GM23338 (cell line): ENCODE measurements at places on chromosomes 6 and 20.

- no peak for DNase-seq
These were observed 300.3 kb upstream of the ID4 start for GRCh38 chr6:19536838-19537237.

GRCh38 chr6:69863766-69864165, 2.6 kb upstream of the COL19A1 start:
- DNase-seq = no peak

DNA sequence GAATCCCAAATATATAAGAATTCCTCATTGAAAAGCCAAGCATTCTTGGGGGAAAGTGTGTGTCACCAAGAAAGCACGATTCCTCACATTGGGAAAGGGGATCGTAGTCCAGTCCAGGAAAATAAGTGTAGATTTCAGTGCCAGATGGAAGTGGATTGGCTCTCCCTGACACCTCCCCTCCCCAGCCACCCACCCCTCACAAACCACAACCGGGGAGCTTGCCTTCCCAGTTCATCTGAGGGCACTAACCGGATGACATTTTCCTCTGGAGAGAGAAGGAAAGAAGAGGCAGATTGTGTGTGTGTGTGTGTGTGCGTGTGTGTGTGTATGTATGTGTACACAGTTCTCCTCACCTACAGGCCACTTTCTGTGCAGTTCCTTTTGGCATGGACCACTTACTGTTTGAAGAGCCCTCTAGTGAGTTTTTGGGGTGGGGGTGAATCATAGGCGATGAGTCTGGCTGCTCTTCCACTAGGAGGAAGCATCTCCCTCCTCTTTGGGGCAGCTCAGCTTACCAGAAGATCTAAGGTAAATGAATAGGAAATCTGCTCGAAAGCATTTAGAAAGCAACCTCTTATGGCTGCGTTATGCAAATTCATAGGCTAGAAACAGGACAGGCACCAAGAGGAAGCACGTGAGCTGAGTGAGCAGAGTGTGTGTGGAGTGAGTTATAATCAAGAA, 20.8 kb downstream of the DAAM2 start:
- DNase-seq = no peak

DNA sequence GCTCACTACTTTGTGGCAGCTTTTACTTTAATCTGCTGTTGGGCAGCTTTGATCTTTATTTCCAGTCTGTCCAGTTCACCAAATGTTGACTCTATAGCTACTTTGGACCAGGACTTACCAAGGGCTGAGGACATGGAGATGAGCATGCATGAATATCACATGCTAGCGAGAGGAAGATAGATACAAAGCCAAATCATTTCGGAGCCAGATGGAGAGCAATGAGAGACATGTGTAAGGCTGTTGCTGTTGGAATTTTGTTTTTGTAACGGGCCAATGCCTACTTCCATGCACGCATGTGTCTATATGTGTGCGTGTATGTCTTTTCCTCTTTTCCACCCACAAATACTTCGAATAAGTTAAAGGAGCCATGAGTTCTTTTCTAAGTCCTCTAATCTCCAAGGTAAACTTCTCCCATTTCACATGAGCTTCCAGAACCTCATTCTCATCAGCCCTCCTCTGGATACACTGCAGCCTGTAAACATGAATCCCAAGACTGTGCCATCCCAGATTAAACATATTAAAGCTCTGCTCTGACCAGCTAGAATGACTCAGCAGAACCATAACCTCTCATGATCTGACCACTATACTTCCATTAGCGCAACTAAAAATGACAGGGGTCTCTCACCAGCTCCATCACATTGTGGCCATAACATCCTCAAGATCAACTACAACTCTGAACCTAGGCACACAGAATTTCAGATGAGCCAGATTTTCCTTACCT, 160.7 kb downstream of the LRFN2 start:
- no peak for DNase-seq

GRCh38 chr20:24633521-24633920, 164.1 kb downstream of the SYNDIG1 start:
- no peak for DNase-seq

GRCh38 chr6:159720708-159721107, 6.6 kb upstream of the WTAP start:
- peak; percentile 75 for DNase-seq

DNA sequence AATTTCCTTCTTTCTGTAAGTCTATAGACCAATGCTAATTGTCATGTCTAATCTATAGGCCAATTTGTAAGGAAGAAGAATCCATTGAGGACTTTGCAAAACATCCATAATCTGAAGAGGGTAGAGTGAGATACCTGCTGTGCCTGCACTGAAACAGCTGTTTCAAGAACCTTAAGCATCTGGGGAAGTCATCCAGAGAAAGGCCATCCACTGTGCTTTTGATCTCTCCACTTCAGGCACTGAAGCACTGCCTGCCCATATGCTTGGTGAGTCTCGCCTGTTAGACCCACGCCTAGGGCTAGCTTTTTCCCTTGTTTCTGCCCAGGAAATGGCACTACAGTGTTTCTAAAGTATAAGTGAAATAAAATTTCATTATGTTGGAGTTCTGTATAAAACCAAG, 921.8 kb upstream of the EPHA7 start:
- peak; percentile 24 for DNase-seq

DNA sequence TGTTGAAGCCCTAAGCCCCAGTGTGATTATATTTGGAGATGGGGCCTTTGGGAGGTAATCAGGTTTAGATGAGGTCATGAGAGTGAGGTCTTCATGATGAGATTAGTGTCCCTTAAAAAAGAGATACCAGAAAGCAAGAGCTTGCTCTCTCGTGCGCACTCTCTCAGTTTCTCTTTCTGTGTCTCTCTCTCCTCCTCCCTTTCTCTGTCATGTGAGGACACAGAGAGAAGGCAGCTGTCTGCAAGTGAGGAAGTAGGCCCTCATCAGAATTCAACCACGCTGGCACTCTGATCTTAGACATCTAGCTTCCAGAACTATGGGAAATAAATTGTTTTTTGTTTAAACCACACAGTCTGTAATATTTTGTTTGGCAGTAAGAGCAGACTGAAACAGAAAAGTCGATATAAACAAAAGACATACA, 180.5 kb downstream of the IBTK start:
- no peak for DNase-seq

DNA sequence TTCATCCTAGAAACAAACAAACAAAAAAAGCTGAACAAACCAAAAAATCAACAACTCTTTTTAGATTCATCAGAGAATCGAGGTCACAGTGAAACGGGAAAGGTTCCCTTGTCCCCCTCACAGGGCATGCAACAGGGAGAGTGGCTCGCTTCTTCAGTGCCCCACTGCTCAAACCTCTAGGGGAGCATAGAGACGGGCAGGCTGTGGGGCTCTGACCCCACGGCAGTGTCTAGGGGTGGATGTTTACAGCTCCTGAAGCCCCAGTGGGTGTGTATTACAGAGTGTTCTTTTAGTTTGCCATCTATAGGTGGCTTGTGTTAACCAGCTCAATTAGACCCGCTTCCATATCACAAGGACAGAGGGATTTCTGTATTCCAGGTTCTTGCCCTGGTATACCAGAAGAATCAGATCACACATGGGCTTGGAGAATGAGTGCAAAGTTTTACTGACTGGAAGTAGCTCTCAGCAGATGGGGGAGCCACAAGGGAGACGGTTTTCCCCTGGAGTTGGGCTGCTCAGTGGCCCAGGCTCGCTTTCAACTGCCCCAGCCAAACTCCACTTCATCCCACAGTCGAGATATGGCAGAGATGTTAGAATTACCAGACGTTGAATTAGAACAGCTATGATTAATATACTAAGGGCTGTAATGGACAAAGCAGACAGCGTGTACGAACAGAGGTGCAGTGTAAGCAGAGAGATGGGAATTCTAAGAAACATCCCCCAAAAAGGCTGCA, 192.6 kb upstream of the CST7 start:
- DNase-seq = no peak

GRCh38 chr20:23157734-23158133, 71.6 kb upstream of the CD93 start:
- DNase-seq = no peak

- no peak for DNase-seq
These were observed 19.3 kb downstream of the TMEM74B start for GRCh38 chr20:1165521-1165920.

- no peak for DNase-seq
These were observed 87.1 kb downstream of the TRMT6 start for GRCh38 chr20:5863040-5863833.

DNA sequence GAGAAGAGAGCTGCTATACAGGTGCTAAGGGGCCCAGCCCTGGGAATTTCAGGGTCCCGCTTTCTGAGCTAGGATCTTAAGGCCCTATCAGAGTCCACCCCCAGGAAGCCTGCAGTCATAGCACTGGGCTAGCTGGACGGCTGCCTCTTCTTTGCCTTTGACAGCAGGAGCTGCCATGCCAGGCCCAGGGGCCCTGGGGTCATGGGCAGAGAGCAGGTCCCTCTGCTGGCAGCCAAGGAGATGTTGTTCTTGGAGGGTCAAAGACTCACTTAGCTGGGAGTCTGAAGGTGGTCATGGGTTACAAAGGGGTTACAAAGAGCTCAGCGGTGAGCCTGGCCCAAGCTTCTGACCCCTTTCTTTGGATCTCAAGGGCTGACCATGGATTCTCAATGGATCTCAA, 52.7 kb downstream of the RPP21 start:
- DNase-seq = peak; percentile 44

DNA sequence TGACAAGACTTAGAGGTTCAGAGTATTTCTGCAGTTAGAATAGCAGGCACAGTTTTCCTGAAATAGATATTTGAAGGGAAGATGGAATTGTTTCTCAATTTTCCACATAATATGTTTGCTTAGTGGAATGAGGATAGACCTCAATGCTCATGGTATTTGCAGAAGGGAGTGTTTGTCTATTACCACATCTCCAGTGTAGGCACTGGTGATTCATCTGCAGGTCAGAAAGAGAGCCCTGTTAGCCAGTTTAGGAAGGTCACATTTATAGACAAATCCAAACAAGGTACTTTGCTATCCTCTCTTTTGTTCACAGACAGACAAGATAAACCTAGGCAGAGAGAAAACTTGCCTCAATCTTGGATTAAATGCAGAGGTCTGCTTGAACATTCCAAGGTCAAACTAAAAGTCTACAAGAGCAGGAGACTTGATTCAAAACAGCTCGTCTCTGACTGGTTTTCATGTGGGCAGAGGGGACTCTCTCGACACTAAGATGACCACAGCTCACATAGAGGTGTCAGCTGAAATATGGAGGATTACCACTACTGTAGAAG, 22.8 kb downstream of the ISM1 start:
- no peak for DNase-seq

DNA sequence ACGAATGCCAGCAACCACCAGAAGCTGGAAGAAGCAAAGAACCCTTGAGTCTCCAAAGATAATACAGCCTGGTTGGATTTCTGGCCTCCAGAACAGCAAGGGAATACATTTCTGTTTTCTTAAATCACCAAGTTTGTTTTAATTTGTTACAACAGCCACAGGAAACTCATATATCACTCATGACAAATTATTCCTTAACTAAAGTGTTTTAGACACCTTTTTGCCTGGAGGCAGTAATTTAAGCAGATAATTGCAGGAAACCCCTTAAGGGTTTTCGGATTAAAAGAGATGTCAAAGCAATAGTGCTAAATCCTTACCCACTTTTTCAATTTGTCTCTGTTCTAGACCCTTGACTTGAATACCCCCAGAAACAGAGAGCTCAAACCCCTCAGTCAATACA, 1050.0 kb downstream of the EPHA7 start:
- DNase-seq = no peak

DNA sequence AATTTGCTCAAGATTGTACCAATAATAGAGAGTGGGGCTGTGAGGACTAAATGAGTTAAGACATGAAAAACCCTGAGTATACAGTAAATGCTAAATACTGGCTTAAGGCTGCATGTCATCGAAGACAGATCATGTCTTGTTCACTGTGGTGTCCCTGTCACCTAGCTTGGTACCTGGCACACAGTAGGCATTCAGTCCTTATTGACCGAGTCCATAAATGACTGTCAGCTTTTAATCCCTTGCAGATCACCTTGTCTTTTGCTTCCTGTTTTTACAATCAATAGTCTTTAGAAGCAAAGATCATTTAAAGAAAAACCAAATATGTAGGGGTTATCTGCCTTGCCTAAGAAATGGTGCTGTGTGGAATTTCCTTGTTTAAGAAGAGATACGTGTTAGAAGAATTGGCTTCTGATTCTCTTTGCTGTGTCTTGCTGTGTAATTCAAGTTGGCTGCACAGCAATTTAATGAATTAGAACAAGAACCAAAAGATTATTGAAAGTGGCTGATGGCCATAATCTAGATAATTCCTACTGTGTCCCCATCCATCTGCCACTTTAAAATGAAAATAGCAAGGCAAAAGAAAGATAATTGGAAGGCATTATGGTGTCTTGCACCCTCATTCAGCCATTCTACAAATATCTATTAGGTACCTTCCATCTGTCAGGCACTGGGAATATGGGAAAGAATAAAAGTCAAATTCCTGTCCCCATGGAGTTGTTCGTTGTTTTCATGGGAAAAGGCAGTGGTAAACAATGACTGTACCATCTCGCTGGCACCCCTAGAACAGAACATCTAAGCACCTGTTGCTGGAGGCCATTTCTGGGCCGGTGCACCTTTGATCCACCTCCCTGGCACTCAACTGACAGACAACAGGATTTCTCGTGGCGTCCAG, 12.4 kb upstream of the MAPK13 start:
- DNase-seq = no peak

DNA sequence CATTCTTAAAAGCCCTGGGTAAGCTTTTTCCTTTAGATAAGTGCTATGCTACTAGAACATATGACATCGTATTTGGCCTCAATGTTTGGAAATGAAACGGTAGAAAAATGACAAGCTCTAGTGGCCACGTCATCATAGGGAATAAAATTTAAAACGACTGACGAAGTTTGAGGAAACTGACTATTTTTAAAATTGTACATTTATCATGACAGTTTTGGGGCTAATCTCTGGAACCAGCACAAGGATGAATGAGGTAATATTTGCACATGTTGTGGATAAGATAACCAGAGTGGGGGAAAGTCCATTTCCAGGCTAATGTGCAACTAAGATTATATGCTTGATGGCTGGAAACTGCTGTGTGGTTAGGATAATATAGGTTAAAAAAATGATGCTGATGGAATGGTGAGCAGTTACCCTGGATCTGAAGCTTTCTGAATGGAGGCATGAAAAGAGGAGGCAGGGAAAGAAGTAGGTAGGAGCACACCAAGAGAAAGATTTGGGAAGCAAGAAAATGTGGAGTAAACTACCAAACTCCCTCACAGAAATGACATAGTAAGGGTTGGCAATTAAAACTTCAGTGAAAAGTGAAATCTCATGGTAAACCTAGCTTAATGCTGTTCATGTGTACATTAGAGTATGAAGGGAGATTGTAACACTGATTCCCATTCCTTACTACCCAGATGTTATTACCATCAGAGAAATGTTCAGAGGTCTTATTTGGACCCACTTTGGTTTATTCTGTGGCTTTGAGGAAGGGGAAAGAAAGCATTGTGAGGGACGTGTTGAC, 42.7 kb upstream of the CEP162 start:
- no peak for DNase-seq
